H1 (cell line): ENCODE measurements at places on chromosomes 5 and 9.

GRCh38 chr9:135297456-135298075 is 182.0 kb upstream of the PPP1R26 start:
- no peak for DNase-seq

DNA sequence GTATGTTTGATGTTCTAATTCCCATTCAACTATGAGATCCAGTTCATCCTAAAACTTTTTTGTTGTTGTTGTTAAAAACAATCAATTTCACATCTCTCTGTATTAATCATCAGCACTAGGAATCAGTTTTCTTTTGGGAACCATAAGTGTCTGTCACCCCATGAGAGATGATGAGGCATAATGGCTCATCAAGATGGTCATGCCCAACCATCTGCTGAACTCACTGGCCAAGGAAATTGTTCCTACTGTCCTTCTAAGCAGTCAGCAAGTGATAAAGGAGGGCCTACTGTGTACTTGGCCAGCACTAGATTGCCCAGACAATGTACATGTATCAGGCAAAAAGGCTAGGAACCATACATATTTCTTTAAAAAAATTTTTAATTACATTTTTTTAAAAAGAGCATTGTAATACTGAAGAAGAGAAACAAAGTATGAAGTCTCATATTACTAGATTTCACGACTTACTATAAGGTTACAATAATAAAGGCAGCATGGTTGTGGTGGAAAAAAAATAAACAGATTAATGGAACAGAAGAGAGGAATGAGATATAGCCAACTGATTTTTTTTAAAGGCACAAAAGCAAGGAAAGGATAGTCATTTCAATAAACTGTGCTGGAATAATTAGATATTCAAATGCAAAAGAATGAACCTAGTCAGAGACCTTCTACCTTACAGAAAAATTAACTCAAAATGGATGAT is 458.3 kb downstream of the SPOCK1 start:
- DNase-seq, result no peak

DNA sequence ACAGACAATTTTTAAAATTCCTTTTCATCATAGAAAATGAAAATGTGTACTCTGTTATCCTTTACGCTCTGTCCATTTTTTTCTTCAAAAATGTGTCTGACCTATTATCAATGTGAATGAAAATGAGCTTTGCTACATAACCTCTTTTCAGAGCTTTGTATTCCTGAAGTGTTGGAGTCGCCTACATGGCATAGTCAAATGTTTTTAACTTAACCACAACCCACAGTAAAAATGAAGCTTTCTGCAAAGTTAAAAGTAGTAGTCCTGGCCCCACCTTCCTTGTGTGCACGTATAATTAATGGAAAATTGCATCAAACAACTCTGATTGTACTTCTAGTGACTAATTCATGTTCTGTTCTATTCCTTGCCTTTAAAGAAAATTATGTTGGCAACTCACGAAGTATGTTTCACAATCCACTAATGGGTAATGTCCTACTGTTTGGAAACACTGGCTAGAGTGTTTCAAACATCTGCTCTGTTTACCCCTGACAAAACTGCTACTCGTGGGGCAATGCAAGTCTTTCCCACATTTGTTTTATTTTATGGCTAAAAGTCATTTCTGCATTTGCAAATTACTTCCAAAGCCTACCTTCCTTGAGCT is 18.6 kb upstream of the PSAT1 start:
- no peak for DNase-seq

- DNase-seq, result no peak
Observed at GRCh38 chr9:106941916-106942315, 79.0 kb downstream of the ZNF462 start.

GRCh38 chr5:168885324-168886120 is 306.4 kb upstream of the PANK3 start:
- DNase-seq, result no peak

- DNase-seq, result no peak
Observed at GRCh38 chr9:18684593-18685317, 210.8 kb downstream of the ADAMTSL1 start.

DNA sequence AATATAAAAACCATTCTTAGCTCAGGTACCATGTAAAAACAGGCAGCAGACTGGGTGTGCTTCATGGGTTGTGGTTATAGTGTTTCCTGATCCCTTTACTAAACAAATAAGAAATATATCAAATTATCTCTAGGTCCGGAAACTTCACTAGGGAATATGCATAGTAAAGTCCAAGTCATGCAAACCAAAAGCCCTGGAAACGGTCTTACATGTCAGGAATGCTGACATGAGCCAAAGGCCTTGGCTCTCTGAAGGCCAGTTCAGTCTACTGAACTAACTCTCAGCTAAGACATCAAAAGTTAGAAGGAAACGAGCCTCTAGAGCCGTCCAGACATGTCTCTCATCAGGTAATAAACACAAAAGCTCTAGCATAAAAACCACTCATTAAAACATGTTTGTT is 778.9 kb upstream of the ZNF608 start:
- DNase-seq, result no peak

GRCh38 chr9:85014292-85014691 is 344.8 kb downstream of the NTRK2 start:
- DNase-seq, result no peak

DNA sequence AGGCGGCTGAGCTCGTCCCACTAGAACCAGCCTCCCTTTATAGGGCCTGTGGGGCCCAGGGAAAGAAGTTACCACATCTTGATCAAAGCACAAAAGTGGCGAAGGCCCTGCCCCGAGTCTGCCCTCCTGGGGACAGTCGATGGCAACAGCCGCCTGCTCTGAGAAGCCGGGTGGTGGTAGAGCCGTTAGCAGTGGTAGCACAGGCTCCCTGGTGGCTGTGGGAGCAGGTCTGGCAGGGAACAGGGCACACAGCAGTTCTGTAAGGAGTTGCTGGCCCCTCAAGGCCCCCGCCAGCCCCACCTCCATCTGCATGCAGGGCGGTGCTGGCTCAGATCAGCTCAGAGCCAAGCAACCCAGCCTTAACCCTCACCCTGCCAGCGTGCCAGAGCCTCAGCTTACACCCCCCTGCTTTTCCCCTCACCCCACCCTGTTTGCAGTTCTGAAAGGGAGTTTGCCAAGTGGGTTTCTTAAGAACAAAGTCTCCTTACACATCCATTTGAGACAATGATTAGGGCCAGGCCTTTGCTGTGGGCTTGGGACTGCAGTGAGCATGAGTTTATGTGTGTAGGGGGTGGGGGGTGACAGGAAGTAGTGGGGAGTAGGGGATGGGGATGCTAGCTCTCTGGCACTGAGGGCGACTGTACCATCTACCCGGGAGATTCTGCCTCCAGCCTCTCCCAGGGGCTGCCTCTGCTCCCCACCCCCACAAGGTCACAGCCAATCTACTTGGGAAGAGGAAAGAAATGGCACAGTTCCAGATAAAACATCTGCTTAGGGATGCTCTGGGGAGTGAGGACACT is 11.8 kb downstream of the ACSL6 start:
- no peak for DNase-seq

GRCh38 chr9:27247756-27248155 is 49.2 kb downstream of the EQTN start:
- peak; percentile 56 for DNase-seq

- DNase-seq, result no peak
Observed at GRCh38 chr5:12467799-12468198, 563.6 kb upstream of the CTNND2 start.
